Ureter (tissue), 1 donor: ENCODE measurements at places on chromosomes 5 and 9. TPM values are rescaled to one million over a fixed set of nuclear protein-coding genes. Genes with fewer than 3 reads are reported as not detected.

GRCh38 chr5:66021585-66021984 is 95.2 kb downstream of the ERBIN start:
- DNase-seq: no peak

- no peak for DNase-seq
These were observed 34.1 kb upstream of the GDNF start for GRCh38 chr5:37873988-37874387.

DNA sequence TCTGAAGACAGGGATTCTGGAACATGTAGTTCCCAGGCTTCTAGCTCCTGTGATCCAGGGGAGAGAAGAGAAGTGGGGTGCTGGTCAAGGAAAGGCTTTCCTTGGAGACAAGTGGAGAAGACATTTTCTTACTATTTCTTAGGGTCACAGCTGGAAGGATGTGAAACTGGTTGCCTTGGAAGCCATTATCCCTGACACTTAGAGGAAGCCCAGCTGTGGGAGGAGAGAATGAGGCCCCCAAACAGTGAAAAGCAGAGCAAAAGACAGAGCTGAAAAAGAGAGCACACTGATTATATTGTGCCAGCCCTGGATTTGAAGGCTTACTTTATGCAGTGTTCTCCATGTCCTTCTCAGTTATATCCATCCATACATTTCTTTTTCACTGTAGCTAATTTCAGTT is 17.5 kb upstream of the SHB start:
- DNase-seq: no peak

DNA sequence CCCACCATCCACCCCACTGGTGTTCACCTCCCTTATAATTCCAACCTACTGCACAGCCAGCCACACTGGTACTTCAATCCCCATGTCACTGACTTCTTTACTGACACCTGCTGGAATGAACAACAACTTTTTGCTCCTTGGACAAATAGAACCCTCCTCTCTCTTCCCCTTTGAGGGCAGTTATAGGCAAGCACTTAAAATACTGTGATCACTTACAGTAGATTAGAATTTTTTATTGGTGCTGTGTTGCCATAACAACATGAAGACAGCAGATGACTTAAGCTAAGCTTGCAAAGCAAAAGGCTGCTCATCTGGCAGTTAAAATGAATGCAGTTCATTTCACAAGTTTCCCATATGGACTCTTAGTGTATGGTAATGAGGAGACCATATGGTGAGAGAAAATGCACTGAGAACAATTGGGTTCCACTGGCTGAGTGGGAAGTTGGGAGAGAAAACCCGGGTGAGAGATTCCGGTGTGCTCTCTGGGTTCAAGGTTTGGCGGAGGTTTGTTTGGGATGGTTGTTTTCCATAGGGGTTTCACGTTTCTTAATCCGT is 374.3 kb downstream of the EBF1 start:
- DNase-seq: no peak

DNA sequence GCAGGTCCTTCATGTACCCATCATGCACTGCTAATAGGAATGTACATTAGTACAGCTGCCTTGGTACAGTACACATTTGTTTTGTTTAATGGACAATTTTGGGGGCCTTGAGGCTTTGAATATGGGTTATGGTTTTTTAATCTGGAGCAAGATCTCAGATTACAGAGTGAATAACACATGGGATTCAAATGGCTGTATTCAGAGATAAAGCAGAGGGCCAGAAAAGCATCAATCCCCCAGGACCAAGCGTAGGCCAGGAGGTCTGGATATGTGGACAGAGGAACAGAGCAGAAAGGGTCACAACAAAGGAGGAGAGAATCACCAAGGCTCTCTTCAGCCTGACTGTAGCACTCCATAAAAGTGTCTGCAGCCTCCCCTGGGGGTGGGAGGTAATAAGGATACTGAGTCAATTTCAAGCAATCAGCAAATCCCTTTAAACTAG is 47.7 kb upstream of the STK32A start:
- DNase-seq: no peak

- DNase-seq: no peak
These were observed at the start of gene DOK3 for GRCh38 chr5:177509381-177509951. Gene DOK3 (minus strand): TSS chr5:177509826. CDS start chr5:177509540, 286 bp downstream.

DNA sequence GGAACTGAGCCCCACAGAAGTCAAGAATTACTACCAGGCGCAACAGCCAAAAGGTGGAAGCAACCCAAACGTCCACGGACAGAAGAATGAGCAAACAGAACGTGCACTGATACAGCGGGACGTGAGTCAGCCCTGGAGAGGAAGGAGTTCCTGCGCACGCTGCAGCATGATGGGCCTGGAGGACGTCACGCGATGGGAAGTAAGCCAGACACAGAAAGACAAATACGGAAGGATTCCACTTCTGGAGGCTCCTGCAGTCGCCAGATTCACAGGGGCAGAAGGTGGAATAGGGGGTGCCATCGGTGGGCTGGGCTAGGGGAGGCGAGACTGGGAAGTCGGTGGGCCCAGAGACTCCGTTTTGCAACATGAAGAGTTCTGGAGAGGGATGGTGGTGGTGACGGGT is 80.3 kb upstream of the PHYKPL start:
- peak; percentile 75 for DNase-seq

DNA sequence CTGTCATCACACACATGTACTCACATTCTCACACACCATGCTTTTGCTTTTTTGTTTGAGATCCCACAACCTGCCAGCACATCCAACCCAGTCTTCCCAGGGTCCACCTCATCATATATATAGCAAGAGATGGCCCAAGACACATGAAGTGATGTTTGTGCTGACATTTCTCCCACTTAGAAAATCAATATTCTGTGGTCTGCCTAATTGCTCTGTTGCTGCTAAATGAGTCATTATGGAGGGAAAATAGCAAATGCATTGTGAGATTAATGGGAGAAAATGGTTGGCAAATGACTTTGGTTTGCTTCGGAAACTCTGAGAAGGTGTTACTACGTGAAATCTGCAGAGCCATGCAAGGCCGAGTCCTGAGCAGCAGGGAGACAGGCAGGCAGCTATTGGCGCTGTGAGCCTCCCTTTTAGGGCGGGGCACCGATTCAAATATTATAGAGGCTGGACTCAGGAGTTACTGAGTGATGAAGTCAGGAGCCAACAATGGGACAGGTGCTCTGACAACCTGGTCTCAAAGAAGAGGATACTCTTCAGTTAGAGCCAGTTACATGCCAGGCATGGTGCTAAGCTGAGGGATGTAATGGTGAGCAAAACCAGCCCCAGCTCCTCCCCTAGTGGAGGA is 62.8 kb downstream of the DAB2IP start:
- no peak for DNase-seq

DNA sequence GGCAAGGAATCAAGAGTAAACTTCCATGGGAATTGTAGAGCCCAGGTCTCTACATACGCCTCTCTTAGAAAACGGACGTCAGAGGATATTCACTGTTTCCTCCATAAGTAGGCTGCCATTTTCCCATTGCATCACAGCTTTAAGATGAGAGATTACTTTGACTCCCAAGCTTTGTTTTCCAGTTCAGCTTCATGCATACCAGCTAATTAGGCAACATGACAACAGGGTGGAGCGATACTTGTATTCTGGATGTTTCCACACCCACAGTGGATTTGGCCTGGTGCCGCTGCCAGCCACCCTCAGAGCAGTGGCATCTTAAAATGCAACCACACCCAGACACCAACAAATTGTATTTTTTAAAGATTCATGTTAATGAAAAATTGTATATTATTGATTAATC is 20.9 kb upstream of the SPINK5 start:
- no peak for DNase-seq

GRCh38 chr5:146368137-146368536 is 29.5 kb downstream of the POU4F3 start:
- DNase-seq: no peak

GRCh38 chr5:132227485-132228240 is at the start of gene P4HA2:
Gene P4HA2 (minus strand): TSS chr5:132227853. CDS start chr5:132218626, 9,227 bp downstream.
- peak; percentile 88 for DNase-seq

The UGT3A1 gene
- total RNA-seq: not detected

The HSPB3 gene
- total RNA-seq: 0.68 TPM

The PTGES gene
- 67.9 TPM for total RNA-seq

The ECM2 gene
- total RNA-seq: 16.3 TPM

The SMIM33 gene
- total RNA-seq: not detected

The OR1Q1 gene
- not detected for total RNA-seq
